ENCODE measurements at places on chromosomes 12 and 14.

DNA sequence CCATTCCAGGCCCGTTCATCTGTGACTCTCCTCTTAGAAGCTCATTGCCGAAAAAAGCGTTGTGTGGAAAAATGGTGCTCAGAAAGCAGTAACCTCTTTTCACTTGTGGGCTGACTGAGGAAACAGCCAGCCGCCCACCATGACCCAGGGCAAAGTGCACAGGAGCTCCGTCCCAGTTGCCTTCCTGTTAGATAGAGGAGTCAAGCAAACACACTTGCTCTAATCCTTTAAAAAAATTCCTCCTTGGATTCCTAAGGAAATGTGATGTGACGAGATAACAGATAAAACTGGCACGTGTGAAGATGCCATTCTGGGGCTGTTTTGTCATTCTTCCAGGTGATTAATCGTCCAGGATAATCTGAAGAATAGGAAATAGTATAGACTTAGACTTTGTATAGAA lies 396.8 kb upstream of the DDHD1 start:
- no peak for DNase-seq

- no peak for DNase-seq
These were observed at the start of gene PAH for GRCh38 chr12:102917026-102917787. Gene PAH, minus strand, starts transcription at chr12:102917244. Its CDS starts 114 bp downstream, at chr12:102917130.

GRCh38 chr12:60819794-60820193 lies 1224.0 kb downstream of the SLC16A7 start:
- no peak for DNase-seq

- no peak for DNase-seq
These were observed 77.2 kb upstream of the PRICKLE1 start for GRCh38 chr12:42666671-42667243.

DNA sequence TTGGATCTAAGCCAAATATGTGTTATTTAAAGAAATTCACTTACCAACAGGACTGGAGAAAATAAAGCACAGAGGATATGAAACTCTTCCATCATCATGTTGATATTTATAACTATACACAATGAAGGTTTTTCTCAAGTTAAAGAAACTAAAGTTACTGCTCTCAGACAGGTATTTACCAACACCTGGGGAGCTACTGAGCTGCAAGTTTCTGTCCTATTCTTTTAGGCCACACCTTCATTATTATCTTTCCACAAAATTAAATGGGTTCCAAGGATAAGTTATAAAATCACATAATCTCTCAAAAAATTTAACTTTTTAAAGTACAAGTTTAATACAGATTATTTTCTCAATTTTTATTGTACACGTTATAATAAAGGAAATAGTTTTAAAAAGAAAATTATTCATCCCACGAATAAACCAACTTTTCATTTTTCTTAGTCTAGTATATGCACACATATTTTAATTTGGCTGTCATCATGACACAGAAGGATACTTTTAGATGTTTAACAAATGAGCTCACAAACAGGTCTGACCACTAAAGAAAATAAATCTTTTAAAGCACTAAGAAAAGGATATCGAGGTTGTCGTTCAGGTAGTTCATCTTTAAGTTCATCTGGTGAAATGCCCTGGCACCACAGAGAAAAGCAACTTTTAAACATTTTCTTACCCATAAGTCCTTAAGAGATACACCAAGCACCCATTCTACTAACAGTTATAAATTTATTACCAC lies 7.8 kb downstream of the GMFB start:
- DNase-seq: no peak

GRCh38 chr12:123005081-123005626 lies 24.7 kb downstream of the ARL6IP4 start:
- no peak for DNase-seq
